ENCODE measurements at places on chromosomes 16 and 17.

GRCh38 chr17:5555254-5555653 is 29.1 kb downstream of the NLRP1 start:
- no peak for DNase-seq

DNA sequence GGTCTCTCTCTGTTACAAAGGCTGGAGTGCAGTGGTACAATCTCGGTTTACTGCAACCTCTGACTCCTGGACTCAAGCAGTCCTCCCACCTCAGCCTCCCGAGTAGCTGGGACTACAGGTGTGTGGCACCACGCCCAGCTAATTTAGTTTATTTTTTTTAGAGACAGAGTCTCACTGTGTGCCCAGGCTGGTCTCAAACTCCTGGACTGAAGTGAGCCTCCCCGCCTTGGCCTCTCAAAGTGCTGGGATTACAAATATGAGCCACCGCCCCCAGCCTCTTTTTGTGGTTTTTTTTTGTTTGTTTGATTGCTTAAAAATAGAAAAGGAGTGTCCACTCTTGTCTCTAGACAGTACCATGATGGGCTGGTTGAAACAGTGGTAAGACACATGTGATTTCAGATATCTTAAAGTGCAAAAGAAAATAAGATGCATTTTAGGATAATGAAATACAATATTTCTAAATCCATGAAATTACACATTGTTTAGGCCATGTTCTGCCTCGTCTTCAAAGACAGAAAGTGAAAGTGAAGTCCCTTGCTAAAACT is 27.4 kb downstream of the KIAA0513 start:
- no peak for DNase-seq

DNA sequence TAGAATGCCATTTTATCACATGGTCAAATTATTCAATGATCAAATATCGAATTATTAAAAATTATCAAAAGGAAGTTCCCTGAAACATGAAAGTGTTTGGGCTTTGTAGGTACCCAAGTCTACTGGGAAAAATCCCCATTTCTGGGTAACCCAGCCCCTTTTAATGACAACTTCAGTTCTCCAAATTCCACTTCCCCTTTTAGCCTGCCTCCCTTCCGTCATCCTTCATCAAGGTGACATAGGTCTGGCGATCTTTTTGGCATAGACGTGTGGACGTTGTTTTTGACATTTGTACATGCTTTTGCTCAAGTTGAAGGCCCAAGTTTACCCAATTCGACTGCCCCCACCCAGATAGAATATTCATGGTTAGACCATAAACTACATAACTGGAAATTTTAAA is 660.9 kb downstream of the MAF start:
- no peak for DNase-seq

- no peak for DNase-seq
Observed at GRCh38 chr17:42313773-42314566, 25.7 kb downstream of the STAT5A start.

DNA sequence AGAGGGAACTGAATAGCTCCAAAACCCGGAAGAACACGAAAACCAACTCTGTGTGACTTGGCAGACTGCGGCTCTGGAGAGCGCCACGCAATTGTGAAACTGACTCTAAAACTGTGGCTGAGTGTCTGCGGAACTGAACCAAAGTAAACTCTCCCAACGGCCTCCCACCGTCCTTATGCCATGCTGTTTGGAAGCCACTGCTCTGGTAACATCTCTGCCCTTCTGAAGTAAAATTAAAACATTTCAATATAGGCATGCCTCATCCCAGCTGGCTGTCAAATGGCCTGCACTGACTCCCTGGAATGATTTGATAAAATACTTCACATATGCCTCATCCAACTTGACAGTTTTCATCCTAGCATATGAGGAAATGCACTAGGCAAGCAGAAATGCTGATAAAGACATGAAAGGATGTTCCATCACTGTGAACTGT is 70.2 kb downstream of the PARN start:
- no peak for DNase-seq

DNA sequence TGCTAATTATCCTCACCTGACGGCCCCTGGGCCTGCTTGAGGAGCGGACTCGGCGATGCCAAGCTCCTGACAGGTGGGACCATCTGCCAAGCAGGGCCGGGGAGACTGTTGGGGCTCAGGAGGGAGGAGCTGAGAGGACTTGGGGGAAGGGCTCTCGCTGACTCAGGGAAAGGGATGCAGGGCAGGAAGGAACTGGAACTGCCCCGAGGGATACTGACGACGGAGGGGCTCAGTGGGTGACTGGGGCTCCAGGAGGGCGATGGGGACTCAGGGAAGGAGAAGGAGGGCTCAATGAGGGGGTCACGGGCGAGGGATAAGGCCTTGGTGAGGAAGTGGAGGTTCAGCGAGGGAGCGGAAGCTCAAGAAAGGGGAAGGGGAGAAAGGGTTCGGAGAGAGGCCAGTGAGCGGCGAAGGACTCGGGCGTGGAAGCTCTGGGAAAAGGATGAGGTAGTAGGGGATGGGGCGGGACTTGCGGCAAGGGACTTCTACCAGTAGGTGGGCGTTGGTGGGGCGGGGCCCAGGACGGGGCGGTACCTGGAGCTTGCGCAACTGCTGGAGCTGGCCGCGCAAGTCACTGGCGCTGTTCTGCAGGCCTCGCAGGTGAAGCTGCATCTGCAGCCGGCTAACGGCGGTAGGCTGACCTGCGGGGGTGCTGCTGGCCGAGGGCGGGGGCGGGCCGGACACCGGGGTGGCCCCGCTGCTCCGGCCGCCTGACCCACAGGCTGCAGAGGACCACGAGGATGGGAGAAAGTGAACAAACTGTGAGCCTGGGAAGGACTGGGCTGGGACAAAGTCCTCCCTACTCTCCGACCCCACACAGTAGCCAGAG is 46.5 kb downstream of the SRCIN1 start:
- DNase-seq = no peak

- DNase-seq = no peak
Observed at GRCh38 chr17:27623614-27624013, 7.4 kb upstream of the LGALS9 start.

All from H54 (cell line).